ENCODE measurements at places on chromosomes 16 and 17.
A peak's percentile ranks its signal among the peaks of the same experiment; 100 is the strongest.

- no peak for DNase-seq
These were observed 13.3 kb downstream of the JUP start for GRCh38 chr17:41773190-41773588.

GRCh38 chr16:88534638-88535190 lies 35.5 kb upstream of the ZC3H18 start:
- DNase-seq, result peak; percentile 30

DNA sequence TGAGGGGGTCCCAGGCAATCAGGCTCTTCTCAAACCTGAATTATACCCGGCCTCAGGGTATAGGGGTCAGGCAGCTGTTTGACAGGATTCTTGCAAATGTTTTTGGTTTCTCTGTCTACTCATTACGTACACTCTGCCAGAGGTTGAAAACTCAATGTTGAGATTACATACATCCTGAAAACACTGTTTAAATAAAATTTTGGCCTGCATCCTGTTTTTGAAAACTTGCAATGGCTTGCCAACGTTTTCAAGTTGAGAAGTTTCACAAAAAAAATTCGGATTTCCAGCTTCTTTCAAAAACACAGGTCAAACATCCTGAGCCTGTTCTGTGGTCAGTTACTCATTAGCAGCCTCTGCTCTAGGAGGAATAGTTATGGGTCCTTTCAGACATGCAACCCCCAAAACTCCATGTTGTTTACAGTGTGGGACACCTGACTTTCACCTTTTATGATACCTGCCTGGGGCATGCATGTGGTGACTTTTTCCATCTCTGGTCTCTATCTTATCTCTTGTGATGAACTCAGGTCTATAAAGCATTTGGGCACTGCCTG lies 577.8 kb downstream of the WWOX start:
- no peak for DNase-seq

DNA sequence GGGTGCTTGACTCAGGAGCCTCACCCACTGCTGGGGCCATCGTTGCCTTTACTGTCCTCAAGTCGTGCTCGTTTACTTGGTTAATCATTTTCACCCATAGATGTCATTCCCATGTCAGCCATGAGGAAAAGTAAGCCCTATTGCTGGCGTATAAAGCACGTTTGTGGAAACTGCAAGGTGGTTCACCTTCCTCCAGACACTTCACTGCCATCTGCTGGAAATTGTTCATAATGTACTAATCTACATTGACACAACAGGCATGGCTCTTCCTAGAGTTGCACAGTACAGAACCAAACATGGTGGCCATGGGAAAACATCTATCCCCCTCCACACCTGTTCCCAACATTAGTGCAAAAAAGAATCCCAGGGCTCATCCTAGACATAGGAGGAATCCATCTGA lies 116.6 kb downstream of the ZNF18 start:
- no peak for DNase-seq

- DNase-seq, result no peak
These were observed 13.6 kb upstream of the CCL22 start for GRCh38 chr16:57345021-57345420.

GRCh38 chr16:71460236-71460635 lies 1.8 kb downstream of the ZNF23 start:
- no peak for DNase-seq

- no peak for DNase-seq
These were observed 61.6 kb upstream of the WSB1 start for GRCh38 chr17:27232328-27232727.

DNA sequence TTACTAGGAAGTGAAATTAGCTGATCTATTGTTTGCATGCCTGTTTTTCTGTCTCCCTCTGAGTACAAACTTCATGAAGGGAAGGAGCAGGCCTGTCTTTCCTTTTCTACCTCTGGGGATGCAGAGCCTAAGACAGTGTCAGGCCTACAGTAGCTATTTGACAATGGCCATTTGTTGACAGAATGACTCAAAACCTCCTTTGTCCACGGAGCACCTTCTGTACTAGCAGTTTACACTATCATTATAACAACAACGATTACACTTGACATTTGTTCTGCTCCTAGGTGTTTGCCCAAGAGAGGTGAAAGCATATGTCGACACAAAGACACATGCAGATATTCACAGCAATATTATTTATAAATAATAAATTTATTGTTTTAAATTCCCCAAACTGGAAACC lies 132.3 kb upstream of the IRX3 start:
- no peak for DNase-seq

DNA sequence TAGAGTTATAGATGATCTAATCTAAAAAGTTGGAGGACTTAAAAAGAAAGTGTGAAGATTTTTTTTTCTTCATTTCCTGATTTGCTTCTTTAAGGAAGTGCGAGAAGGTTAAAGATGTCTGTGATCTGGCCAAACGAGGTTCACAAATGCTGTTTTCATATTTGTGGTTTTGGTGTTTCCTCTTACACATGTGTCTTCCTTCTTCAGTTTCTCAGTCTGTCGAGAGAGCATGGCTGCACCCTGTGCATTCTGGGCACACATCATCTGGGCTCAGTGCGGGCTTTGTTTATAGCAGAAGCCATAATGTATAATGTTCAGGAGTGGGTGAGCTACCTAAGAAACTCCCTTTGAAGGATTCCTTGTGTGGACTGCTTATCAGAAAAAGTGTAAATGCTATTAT lies 260.4 kb upstream of the TBX2 start:
- peak; percentile 65 for DNase-seq

- DNase-seq, result no peak
These were observed 57.2 kb upstream of the MED9 start for GRCh38 chr17:17419631-17420030.

GRCh38 chr17:77879226-77879895 lies 79.1 kb upstream of the TNRC6C start:
- no peak for DNase-seq

DNA sequence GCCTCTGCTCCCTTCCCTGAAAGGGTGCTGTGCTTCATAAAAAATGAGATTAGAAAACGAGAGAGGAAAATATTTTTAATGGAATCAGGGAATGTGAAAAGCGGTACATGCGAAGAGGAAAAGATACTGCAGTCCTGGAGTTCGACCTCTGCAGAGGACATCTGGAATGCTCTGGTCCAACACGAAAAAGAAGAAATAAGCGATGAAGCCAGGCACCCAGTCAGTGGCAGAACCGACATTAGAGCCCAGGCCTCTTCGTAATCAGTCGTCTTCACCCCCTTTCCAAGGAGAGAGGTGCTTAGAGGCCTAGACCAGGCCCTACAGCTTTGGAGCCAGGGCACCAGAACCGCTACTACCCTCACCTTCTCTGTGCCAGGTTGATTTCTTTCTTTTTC lies 459 bp upstream of the MARCHF10 start:
- no peak for DNase-seq

DNA sequence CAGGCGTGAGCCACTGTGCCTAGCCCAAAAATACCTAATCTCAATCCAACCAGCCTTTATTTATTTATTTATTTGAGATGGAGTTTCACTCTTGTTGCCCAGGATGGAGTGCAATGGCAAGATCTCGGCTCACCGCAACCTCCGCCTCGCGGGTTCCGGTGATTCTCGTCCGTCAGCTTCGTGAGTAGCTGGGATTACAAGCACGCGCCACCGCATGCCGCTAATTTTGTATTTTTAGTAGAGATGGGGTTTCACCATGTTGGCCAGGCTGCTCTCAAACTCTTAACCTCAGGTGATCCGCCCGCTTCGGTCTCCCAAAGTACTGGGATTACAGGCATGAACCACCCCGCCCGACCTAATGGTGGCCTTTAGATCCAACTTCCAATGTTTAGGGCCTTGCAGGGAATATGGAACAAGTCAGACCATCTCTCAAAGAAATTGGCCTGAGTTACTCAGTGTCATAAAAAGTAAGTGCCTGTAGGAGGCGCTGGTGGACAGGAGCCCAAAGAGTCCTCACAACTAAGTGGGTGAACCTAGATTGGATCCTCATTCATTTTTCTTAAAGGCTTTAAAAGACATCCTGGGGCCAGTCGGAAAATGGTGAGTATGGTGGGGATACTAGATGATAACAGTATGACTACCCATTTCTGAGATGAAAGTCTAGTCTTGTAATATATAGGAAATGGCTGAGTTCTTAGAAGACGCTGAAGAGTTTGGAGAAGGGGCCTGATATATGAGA lies 4.6 kb downstream of the ZSCAN10 start:
- DNase-seq, result peak; percentile 69

DNA sequence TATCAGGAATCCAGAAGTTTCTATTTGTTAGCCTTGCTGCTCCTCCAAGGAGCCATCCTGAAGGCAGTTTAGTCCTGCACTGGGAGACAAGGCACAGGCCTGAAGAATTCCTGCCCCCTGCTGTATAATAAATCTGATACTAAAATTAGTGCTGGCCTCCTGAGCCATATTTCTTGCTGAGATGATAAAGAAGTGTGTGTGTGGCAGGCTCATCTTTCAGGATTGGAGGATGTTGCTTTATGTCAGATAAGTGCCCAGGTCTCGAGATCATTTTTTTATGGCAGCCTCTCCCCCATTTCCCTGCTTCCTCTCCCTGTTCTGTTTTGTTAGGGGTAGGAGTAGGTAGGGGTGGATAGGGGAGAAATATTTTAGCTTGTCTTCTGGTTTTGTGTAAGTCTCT lies 26.0 kb downstream of the MSI2 start:
- no peak for DNase-seq

DNA sequence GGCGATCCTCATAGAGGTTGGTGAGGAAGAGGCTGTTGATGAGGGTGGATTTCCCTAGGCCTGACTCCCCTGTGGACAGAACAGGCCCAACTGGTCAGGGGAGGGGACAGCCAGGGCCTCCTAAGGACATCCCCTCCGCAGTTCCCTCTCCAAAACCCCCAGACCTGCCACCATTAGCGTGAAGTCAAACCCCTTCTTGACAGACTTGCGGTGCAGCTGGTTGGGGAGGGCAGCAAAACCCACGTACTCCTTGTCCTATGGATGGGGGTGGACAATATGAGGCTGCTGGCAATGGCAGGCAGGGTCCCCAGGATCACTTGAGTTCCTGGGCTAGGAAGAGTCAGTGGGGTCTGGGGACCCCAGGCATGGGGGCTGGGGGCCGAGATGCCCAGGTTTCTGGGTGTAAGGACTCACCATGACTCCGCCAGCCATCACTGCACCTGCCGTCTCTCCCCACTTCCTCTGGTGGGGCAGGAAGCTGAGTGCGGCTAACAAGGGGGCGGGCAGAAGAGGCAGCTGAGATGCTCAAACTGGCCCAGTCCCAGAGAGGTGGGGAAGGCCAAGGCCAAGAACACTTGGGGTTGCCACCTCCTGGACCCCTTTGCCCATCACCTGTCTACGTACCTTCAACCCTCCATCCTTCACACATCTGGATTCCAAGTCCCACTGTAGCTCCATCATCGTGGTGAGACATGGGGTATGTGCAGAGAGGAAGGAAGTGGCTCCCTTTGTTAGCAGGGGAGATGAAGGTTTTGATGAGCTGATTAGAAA lies at the start of gene SEPTIN1:
Gene SEPTIN1, minus strand, starts transcription at position 451 of the 771 bp plus-strand sequence. Its CDS starts 19 bp downstream, at position 432.
- peak; percentile 79 for DNase-seq

GRCh38 chr17:8698162-8698971 lies 46.3 kb downstream of the CCDC42 start:
- no peak for DNase-seq

GRCh38 chr17:58956997-58957724 lies 149.5 kb downstream of the TRIM37 start:
- no peak for DNase-seq

All from CD4-positive, alpha-beta T cell treated with Interleukin-4 for 4 hours (primary cell).